ENCODE measurements at places on chromosomes 16 and 17. TPM values are rescaled to one million over a fixed set of nuclear protein-coding genes. Genes with fewer than 3 reads are reported as not detected.

DNA sequence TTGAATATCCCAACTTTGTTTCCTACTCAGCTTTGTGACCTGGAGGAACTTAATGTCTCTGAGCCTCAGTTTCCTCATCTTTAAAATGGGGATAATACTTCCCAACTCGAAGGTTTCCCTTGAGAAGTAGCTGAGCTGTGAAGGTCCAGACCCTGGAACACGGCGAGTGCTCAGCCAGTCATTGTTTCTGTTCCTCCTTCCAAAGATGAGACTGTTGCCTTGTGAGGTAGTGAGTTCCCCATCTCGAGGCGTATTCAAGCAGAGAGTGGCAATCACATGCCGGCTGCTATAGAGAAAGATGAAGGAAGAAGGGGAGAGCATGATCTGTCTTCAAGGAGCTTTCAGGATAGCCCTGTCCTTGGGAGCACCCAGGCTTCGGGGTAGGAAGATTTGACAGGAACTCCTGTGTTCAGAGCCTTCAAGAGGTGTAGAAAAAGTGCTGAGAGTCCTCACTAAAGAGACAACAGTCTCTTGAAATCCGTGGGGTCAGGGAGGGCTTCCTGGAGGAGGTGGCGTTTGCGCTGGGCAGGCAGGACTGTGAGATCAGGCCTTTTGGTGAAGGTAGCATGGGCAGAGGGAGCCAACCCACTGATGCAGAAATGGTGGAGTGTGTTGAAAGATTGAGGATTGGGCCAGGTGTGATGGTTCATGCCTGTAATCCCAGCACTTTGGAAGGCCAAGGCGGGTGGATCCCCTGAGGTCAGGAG lies 27.2 kb downstream of the SPNS2 start:
- DNase-seq: no peak

- DNase-seq: no peak
Measured at GRCh38 chr17:77746393-77746792, 212.1 kb upstream of the TNRC6C start.

- no peak for DNase-seq
Measured at GRCh38 chr16:30961384-30961783, 3.8 kb downstream of the SETD1A start.

DNA sequence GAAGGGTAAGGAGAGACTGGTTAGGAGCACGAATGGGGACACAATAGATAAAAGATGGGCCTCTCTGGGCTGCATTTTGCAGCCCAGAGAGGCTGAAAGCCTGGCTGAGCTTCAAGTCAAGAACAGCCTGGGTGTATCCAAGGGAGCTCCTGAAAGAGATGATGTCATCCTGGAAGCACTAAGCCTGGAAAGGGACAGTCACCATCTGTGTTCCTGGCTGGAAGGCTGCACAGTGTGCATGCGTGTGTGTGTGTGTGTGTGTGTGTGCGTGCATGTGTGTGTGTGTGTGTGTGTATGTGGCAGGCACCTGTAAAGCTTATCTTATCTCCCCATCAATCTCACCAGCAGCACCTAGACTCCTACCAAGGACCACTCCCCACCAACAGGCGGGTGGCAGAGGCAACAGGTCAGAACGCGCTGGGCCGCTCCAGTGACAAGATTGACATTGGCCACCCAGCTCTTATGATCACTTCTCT lies 44.1 kb downstream of the COG7 start:
- DNase-seq: peak; percentile 64

- DNase-seq: no peak
Measured at GRCh38 chr16:52070341-52071057, 476.4 kb downstream of the TOX3 start.

- DNase-seq: no peak
Measured at GRCh38 chr17:50023520-50023919, 28.5 kb upstream of the DLX3 start.

GRCh38 chr17:40514013-40514875 lies 12.8 kb upstream of the TNS4 start:
- no peak for DNase-seq

GRCh38 chr16:177981-178667 lies 1.6 kb downstream of the HBA1 start:
- DNase-seq: no peak

DNA sequence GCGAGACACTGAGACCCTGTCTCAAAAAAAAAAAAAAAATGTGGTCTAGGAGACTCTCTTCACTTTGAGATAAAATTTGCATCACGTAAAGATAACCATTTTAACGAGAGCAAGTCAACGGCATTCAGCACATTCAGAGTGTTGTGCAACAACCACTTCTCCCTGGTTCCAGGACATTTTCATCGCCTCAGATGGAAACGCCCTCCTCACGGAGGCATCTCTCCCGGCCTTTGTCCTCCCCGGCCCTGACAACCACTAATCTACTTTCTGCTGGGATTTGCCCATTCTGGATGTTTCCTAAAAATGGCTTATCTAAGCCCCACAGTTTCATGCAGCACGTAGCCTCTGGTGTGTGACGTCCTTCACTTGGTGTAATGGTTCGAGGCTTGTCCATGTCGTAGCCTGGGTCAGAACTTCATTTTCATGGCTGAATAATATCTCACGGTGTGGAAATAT lies 6.4 kb upstream of the NPRL3 start:
- no peak for DNase-seq

GRCh38 chr16:4780235-4780634 lies 7.9 kb downstream of the SEPTIN12 start:
- DNase-seq: no peak

GRCh38 chr17:51263006-51263405 lies 2.7 kb downstream of the UTP18 start:
- DNase-seq: no peak

DNA sequence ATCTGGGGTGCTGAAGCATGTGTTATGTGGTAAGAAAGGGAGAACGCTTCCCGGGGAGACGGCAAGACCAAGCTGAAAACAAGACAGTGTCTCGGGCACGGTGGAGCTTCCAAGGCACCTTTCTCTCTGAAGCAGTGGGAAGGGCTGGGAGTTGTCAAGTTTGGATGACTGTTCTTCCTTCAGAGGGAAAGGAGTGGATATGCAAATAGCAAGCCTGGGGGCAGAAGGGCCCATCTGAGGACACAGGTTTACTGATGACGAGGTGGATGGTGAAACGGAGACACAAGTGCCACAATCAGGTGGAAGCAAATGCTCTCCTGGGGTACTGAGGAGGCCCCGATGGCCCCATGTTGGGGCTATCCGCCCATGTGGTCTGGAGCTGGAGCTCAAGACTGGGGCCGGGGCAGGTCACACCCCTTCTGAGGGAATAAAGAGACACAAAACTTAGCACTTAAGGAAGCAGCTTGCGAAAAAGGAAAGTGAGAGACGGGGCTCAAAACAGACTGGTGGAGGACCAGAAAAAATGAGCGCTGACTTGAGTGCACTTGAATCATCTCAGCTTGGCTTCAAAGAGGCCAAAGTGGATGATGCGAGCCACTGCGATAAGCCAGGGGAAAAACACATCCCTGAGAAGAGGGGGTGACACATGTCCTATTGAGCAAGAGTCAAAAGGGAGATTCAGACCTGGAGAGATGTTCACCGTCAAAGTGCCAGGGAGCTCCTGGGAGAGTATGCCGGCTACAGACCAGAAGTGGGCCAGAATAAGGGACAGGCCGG lies 34.8 kb upstream of the MTSS2 start:
- no peak for DNase-seq

GRCh38 chr16:78738557-78738956 lies 639.1 kb downstream of the WWOX start:
- DNase-seq: no peak

- DNase-seq: no peak
Measured at GRCh38 chr17:35804658-35805192, 4.6 kb upstream of the TAF15 start.

DNA sequence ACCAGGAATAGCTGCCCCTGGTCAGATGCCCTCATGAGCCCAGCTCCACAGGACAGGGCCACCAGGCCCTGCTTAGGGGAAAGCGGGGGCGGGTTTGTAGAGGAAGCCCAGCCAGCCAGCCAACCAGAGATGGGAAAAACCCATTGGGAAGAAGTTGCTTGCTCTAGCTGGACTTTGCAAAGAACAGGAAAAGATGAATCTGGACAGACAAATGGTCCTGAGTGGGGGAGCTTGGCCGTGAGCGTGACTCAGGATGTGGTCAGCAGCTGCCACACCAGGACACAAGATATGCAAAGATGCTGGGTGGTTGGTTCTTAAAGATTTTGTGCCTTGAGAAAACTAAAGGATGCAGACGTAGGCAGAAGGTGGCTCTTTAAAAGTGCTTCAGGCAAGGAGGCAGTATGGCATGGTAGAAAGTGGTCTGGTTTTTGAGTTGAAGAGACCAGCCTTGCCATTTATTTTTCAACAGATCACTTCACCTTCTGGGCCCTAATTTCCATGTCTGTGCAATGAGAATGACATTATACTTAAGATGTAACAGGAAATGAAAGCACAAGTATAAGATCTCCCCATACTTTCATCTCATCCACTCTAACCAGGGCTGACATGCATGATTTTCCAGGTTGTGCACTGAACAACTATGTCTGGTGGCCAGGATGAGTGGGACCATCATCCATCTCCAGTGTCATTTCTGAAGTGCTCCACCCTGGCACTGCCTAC lies 27.8 kb upstream of the HEATR6 start:
- DNase-seq: no peak

PLEKHM1 gene
- 23.2 TPM for total RNA-seq

SLC16A5 gene
- 6.5 TPM for total RNA-seq

GDPD3 gene
- total RNA-seq: 2.6 TPM

WNT3 gene
- 0.91 TPM for total RNA-seq

SLFN13 gene
- total RNA-seq: 5.4 TPM

TRPV3 gene
- total RNA-seq: 1.0 TPM

FOXN1 gene
- total RNA-seq: not detected

NPIPA3 gene
- total RNA-seq: 0.65 TPM

ATP2C2 gene
- not detected for total RNA-seq

CNTD1 gene
- not detected for total RNA-seq

CA5A gene
- total RNA-seq: not detected

Measured in Right ventricle myocardium superior (tissue), 1 donor.